NK-92 treated with Interleukin-12 subunit alpha and Interleukin-12 subunit beta, amount 100 ng/mL, for 24 hours (cell line): ENCODE measurements at places on chromosomes 2 and 18.

- DNase-seq = no peak
Observed at GRCh38 chr2:42254186-42254895, 85.2 kb downstream of the EML4 start.

- DNase-seq = no peak
Observed at GRCh38 chr2:40213071-40213470, 238.8 kb downstream of the SLC8A1 start.

DNA sequence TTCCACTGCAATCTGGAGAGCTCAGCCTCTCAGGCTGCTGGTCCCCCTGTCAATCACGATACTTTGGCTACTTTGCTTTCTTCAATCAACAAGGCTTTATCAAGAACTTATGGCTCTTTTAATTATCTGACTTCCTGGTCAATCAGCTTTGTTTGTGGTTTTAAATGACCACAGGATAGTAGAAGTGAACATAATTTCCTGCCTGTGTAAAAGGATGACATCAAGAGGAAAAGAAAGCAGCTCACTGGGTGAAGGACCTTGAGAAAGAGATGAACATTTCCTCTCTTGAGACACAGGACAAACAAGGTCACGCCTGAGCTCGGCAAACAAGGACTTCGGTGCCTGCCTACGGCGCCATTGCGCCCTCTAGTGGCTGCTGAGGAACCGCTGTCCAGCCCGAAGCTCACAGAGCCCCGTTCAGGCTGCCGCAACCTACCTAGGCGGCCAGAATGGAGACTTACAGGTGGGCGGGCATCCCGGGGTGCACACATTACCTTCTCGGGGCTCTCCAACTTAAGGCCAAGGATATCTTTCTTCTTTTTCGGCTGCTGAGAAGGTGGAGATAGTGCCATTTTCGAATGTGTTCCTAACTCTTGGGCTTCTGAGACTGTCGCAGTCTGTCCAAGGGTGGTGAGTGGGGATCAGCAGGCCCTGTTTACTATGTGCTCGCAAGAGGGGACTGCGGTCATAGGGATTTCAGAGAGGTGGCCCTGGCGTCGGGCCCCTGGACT, 54.0 kb downstream of the IL1RL2 start:
- DNase-seq = peak; percentile 86

DNA sequence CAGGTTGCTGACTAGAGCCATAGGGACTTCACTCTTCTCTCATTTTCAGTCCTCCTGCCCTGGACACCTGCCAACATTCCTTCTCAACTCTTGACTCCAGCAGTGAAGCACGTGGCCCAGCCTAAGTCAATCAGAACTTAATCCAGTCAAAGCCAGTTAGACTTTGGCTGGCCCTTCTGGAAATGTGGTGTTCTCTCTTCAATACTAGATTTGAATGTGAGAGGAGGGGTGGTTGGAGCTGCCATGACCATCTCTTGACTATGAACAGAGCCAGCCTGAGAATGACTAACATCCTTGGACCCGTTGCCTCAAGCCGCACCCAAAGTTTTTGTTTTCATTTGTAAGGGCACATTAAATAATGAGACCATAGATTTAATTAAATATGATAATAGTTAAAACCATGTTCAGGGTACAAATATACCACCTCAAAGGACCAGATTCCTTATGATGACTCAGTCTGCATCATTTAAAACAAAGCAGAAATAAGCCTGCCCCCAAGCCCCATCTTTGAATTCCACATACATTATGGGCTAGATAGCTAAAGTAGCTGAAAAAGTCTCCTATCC, 49.7 kb upstream of the RASGRP3 start:
- no peak for DNase-seq

- DNase-seq = no peak
Observed at GRCh38 chr2:127932199-127932876, 46.6 kb upstream of the AMMECR1L start.

DNA sequence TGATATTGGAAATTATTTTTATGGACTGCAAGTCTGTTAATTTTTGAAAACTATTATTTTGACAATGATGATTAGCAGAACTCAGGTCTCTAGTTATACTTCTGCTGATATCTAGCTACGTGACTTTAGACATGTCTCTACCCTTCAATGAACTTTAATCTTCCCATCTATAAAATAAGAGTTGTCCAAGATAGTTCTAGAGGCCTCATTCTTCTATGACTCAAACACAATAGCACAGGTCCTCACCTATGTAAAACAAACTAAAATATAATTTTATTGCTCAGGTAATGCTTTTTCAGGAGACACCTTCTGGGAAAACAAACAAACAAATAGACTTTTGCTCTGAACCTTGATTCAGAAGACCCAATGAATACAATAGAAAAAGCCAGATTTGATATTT, 544.4 kb upstream of the SETBP1 start:
- no peak for DNase-seq
